ENCODE measurements at places on chromosomes 5 and 9. TPM values are rescaled to one million over a fixed set of nuclear protein-coding genes. Genes with fewer than 3 reads are reported as not detected.

Gene CDH9
- not detected for total RNA-seq

Gene IL3
- not detected for total RNA-seq

Gene HTR1A
- total RNA-seq = not detected

Gene ARSI
- not detected for total RNA-seq

- DNase-seq = peak; percentile 37
These were observed 26.0 kb downstream of the ZCCHC7 start for GRCh38 chr9:37146410-37146809.

- no peak for DNase-seq
These were observed 198.7 kb downstream of the GNA14 start for GRCh38 chr9:77449240-77450084.

- no peak for DNase-seq
These were observed 3.9 kb downstream of the IRX2 start for GRCh38 chr5:2747363-2748162.

DNA sequence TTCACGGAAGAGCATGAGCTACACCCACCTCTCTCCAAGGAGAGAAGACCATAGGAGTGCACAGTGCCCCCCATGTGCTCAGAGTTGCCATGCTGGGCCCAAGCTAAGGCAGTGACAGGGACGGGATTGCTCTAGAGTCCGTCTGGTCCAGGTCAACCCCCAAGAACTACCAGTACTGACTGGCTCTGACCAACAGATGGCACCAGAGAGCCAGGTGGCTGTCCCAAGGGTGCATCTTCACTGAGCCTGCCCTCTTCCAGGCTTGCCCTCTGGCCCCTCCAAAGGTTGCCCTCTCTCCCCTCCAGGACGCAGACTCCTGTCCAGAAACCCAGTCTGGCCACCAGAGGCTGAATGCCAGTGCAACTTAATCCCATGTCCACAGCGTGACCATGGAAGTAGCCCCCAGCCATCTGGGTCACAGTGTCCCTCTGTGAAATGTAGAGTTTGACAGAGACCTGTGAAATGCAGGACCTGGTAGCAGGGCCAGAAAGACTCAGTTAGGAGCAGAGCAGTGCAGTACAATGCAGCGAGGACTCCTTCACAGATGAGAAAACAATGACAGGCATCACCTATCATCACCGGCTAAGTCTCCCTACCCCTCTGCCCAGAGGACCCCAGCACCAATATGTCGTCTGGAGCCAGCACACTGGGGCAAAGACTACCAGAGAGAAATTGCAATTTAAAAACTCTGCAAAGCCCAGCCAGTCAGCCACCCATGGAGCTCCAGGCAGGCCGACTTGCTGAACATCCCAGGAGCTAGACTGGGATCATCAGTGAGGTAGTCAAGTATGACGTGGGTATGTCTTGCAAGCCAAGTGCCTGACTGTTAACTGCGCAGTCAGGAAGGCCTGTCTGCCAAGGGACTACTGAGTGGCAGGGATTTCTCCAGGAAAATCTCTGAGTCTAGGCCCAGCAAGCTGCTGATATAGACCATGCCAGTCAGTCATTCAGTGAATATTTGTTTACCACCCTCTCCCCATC is 7.7 kb upstream of the SKP1 start:
- peak; percentile 67 for DNase-seq

Data from dermis microvascular lymphatic vessel endothelial cell (primary cell).